NCI-H526 treated with DMSO at 0.1 percent for 48 hours (cell line): ENCODE measurements at places on chromosomes 6 and 20.

GRCh38 chr6:6315660-6316059 lies 4.8 kb downstream of the F13A1 start:
- DNase-seq: no peak

DNA sequence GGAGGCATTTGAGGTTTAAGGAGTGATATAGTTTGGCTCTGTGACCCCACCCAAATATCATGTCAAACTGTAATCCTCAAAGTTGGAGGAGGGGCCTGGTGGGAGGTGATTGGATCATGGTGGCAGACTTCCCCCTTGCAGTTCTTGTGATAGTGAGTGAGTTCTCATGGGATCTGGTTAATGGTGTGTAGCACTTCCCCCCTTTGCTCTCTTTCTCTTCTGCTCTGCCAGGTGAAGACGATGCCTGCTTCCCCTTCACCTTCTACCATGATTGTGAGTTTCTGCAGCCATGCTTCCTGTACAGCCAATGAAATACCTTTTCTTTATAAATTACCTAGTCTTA lies 1.7 kb upstream of the HDDC2 start:
- DNase-seq: no peak

DNA sequence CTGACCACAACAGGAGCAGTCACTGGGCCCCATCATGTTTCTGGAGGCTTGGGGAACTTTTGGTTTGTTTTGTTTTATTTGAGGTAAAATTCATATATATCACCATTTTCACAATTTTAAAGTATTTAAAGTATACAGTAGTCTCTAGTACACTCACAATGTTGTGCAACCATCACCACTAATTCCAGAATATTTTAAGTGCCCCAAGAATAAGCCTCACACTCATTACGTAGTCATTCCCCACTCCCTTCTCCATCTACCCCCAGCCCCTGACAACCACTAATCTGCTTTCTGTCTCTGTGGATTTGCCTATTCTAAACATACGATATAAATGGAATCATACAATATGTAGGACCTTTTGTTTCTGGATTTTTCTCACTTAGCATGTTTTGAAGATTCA lies 29.0 kb downstream of the RTN4IP1 start:
- no peak for DNase-seq

DNA sequence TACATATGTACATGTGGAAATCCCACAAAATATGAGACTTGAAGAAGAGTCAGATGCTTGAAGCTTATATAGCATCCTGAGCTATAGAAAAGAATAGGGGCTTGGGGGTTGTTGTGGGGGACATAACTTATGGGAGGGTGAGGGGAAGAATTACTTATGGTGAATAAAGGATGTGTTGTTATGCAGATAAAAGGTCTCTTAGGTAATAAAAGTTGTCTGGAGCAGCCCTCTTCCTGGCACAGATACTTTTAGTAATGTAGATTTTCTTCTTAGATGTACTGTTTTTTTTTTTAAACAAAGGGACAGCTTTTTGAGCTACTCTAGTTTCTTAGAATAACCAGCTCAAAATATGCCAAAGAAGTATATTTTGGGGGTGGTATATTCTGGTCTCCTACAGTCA lies 35.9 kb downstream of the CHMP4B start:
- no peak for DNase-seq

GRCh38 chr6:16251706-16252105 lies 13.3 kb downstream of the GMPR start:
- peak; percentile 35 for DNase-seq

DNA sequence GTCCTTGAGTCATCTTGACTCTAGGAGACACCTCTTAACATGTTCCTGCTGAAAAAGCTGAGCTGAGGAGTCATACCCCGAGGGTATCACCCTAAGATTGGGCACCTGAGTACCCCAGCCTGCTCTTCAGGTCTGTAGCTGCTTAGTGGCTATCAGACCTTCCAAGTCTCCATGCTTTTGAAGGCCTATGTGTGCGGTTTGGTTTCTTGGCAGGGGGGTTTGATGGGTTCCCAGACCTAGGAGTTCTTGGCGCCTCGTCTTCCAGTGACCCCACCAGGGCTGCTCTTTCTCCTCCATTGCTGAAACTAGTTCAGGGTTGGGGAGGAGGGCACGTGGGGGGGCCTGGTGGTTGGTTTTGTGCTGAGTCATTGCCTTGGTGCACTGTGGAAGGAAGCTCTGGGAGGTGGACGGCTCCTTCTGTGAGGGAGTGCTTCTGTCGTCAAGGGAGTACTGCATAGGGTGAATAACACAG lies 20.1 kb downstream of the IGF2R start:
- no peak for DNase-seq
